ENCODE measurements at places on chromosomes 12 and 14.

GRCh38 chr12:113647048-113647447, 175.4 kb upstream of the LHX5 start:
- no peak for DNase-seq

GRCh38 chr12:13250416-13250815, 53.9 kb downstream of the EMP1 start:
- DNase-seq, result no peak

GRCh38 chr12:131128556-131128955, 174.8 kb downstream of the ADGRD1 start:
- DNase-seq, result no peak

- no peak for DNase-seq
Observed at GRCh38 chr14:69848903-69849391, 30.3 kb upstream of the SMOC1 start.

DNA sequence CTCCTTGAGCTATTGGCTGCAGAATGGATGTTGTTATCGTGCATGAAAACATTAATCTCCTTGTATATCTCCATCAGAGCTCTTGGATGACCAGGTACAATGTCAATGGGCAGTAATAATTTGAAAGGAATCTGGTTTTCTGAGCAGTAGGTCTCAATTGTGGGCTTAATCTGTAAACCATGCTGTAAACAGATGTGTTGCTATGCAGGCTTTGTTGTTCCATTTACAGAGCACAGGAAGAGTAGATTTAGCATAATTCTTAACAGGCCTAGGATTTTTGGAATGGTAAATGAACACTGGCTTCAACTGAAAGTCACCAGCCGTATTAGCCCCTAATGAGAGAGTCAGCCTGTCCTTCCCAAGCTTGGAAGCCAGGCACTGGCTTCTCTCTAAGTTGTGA, 50.4 kb downstream of the ATG14 start:
- DNase-seq, result no peak

- no peak for DNase-seq
Observed at GRCh38 chr12:93776581-93777018, 99.4 kb downstream of the CRADD start.

DNA sequence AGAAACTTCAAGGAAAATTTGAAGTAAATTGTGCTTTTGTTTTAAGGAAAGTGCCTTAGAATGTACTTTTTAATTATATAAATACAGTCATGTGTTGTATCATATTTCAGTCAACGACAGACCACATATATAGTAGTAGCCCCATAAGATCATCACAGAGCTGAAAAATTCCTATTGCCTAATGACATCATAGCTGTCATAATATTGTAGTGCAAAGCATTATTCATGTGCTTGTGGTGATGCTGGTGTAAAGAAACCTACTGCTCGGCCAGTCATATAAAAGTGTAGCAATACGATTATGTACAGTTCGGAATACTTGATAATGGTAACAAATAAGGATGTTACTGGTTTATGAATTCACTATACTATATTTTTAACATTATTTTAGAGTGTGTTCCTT, 198.9 kb upstream of the SLC16A7 start:
- DNase-seq, result no peak

- DNase-seq, result no peak
Observed at GRCh38 chr12:25818596-25819390, 139.7 kb upstream of the RASSF8 start.

- DNase-seq, result no peak
Observed at GRCh38 chr14:103773521-103773920, 57.9 kb downstream of the ZFYVE21 start.

- no peak for DNase-seq
Observed at GRCh38 chr14:99412117-99413061, 68.3 kb downstream of the SETD3 start.

DNA sequence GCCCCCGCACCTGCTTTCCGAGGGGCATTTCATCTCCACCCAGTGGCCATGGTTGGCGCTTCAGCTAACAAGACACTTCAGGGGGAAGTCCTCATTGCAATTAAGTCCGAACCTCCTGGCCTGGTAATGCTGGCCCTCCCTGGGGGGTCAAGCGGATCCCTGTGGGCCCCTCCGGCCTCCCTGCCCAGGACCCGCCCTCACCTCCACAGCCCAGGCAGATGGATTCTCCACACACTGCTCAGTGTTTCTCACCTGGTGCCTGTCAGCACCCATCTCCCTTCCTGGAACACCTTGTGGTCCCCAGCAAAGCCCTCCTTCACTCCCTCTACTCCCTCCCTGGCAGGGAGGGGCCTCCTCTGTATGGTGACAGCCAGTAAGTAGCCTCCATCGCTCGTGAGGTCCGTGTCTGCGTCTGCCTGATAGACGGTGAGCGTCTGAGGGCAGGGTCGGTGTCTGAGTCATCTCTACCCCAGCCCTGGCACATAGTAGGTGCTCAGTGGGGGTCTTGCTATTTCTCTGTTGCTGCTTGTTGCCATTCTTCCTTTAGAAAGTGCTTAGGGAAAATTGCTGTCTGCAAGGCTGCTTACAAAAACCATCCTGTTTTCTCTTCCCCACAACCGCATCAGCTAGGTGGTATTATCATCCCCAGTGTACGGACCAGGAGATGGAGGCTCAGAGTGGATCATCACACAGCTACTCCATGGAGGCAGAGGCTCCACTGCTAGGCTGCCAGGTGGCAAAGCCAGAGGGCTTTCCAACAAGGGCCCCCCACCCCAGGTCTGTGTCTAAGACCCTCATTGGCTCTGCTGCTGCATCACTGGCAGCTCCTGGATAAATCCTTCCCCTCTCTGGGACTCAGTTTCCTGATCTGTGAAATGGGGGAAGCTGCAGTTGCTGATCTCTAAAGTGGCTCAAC, 39.7 kb upstream of the EML1 start:
- no peak for DNase-seq

DNA sequence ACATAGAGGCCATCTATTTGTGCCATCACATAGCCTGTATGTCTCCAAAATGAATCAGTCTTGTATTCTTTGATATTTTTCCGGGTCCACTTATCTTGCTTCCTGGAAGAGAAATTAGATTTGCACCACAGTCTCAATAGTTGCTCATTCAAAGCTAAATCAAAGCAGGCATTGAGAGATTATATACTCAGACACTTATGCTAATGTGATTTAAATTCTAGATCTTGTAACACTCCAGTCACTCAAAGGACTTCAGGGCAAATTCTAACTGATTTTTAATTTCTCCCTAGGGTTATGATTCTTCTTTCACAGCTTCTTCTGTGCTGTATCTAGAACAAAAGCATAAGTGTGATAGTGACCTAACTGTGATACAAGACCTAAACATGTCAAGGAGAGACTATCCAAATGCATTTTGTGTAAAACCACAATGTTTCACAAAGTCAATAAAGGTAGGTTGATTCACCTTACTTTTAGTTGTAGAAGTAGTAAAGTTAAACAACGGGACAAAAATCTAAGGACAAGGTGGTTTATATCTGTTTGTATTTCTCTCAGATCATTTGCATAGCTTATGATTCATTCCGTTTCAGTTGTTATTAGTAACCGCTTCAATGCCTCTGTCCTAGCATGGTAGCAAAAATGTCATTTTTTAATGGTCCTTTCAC, 26.8 kb downstream of the PLBD1 start:
- no peak for DNase-seq

- no peak for DNase-seq
Observed at GRCh38 chr14:79836577-79836976, 374.7 kb downstream of the DIO2 start.

DNA sequence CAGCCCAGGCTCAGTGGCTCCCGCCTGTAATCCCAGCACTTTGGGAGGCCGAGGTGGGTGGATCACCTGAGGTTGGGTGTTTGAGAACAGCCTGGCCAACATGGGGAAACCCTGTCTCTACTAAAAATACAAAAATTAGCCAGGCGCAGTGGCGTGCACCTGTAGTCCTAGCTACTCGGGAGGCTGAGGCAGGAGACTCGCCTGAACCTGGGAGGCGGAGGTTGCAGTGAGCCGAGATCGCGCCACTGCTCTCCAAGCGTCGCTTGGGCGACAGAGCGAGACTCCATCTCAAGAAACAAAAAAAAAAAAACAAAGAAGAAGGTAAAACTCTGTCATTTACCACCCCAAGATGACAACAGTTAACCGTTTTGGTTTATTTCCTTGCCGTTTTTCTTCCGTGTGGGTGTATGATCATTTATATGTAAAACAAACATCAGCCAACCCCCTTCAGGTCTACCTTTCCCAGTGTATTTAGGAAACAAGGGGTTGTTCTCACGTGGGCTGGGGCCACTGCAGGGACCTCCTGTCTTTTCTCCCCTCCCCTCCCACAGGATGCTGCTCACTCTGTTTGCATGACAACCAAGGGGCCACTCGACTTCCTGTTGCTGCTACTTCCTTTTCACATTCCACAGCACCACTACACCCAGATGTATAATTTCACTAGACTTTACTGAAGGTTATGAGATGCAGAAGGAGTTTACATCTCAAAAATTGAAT, 13.6 kb downstream of the TTC9 start:
- no peak for DNase-seq

DNA sequence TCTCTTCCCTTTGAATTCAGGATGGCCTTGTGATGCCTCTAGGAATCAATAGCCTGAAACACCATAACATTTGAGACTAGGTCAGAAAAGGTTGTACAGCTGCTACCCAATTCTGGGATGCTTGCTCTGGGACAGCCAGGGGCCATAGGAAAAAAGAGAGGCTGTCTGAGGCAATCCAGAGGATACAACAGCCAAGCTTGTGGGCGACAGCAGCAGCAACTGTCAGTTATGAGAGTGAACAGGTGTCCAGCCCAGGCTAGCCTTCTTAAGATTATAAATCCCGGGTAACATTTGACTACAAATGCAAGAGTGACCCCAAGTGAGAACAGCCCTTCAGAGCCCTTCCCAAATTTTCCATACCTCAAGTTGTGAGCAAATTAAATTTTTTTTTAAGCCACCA, 11.1 kb downstream of the DCN start:
- no peak for DNase-seq
